ENCODE measurements at places on chromosomes 12 and 14.

DNA sequence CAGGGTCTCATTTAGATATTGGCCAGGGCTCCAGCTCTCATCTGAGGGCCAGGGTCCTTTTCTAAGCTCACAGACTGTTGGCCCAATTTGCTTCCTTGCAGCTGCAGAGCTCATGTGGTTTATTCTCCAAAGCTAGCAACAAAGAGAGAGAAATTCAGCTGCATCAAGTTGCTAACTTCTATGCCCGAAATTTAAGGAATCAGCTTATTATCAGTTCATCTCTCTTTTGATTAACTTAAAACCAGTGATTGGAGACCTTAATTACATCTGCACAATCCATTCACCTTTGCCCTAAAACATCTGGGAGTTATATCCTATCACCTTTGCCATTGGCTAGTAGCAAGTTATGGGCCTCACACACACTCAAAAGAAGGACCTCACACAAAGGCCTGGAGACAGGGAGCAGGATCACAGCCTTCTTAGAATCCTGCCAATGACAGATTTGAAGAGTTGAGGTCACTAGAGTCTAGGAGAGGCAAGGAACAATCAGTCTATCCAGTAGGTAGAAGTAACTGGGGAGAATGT, 258.8 kb upstream of the GARIN6 start:
- no peak for DNase-seq

GRCh38 chr12:5432011-5432400, at the start of gene NTF3:
Gene NTF3, plus strand, starts transcription at chr12:5432108. Its CDS starts 217 bp downstream, at chr12:5432325.
- no peak for DNase-seq

- DNase-seq = no peak
These were observed 379.3 kb downstream of the NAV3 start for GRCh38 chr12:78209846-78210505.

DNA sequence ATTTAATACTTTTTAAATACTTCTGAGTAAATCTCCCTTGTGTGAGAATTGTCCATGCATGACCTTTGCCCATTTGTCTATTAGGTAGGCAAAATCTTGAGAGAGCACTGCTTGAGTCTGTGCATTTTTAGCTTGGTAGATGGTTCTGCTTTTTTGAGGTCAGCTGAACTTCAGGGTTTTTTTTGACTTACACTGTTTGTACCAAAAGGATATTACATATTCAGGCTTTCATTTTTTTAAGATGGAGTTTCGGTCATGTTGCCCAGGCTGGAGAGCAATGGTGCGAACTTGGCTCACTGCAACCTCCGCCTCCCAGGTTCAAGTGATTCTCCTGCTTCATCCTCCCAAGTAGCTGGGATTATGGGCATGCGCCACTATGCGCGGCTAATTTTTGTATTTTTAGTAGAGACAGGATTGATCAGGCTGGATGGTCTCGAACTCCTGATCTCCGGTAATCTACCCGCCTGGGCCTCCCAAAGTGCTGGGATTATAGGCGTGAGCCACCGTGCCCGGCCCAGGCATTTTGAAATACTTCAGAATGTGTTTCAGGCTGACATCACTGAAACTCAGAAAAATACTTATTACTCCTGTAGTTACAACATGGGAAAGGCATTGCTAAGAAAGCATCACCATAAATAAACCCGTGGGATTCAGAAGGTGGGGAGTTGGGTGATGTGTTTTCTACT, 11.1 kb downstream of the RASSF3 start:
- no peak for DNase-seq

DNA sequence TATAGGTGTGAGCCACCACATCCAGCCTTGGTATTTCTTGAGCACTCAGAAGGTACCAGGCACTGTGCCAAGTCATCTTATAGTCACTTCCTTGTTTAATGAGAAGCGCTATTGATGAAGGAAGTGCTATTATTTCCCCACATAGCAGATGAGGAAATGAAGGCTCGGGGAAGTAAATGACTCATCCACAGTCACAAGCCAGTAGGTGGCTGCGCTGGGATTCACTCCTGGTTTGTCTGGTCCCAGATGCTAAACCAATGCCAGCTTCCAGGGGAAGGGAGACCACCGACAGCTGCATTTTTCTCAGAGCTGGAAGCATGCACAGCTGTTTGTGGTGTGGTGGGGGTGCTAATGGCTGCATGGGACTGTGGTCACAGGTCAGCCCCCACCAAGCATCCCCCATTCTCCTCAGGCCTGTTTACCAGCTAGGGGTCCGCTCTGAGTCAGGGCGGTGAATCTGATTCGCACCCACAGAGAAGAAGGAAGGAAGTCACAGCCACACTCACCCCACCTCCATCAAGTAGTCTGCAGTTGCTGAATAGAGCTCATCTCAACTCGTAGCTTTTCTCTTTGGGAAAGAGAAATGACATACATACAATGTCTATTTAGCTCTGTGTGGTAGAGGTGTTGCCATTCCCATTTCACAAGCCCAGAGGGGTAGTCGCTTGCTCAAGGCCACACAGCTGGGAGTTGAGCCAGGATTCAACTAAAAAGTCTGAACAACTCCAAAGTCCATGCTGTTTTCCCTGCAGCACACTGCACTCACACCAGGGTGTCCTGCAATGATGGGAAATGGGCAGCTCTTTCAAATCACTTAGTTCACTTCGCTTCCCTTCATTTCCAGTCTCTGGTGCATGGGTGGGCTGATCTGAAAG, 6.3 kb upstream of the LTBP2 start:
- DNase-seq = no peak

DNA sequence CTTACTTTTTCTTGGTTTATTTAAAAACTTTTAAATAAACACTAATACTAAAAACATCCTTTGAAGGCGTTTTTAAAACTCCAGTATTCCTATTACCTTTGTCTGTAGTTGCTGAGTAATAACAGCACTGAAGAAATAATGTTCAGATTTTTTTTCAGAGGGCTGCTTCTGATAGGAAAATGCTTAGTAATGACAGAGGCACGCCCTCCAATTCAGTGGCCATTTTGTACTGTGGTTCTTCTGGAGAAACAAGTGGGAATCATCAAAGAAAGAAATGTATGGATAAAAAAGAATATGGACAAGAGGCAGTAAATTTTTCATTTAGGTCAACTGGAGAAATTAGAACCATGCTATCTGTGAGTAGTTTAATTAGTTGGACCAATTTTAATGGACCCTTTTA, 13.6 kb downstream of the VEZT start:
- no peak for DNase-seq

- DNase-seq = no peak
These were observed 16.9 kb upstream of the PPP4R4 start for GRCh38 chr14:94157197-94157596.

- no peak for DNase-seq
These were observed 30.1 kb downstream of the CDKL1 start for GRCh38 chr14:50366589-50366988.

- DNase-seq = no peak
These were observed 670.6 kb downstream of the SLC16A7 start for GRCh38 chr12:60266381-60266852.

DNA sequence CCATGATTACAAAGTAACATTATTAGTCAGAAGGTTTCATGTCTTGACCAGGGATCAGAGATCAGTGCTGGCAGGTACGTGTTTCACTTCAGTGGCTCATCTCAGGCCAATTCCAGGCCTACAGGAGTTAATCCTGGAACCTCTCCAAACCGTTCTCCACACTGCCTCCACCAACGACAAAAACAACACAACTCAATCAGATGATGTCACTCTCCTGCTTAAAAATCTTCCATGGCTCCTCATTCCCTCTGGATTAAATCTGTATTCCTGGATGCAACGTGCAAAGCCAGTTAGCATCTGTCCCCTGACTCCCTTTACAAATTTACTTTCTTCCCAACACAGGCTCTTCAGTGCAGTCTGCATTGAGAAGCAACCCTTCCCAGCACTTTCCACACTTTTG, 34.3 kb upstream of the TXNRD1 start:
- DNase-seq = no peak

DNA sequence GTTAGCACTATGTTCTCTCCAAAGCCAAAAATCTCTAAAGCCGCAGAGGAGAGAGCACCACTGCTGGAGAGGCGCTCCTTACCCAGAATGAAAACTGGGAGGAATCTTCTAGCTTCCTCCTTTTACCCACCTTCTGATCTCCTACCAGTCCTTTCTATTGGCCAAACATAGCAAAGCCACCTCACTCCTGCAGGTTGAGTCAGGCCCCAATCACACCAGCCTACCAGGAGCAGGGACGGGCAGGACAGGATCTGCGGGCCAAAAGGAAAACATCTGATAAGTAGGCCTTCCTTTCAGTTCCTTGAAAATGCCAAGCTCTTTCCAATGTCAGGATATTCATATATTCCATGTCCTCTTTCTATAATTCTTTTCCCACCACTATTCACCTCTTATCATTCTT, 197.7 kb upstream of the CNOT2 start:
- no peak for DNase-seq

DNA sequence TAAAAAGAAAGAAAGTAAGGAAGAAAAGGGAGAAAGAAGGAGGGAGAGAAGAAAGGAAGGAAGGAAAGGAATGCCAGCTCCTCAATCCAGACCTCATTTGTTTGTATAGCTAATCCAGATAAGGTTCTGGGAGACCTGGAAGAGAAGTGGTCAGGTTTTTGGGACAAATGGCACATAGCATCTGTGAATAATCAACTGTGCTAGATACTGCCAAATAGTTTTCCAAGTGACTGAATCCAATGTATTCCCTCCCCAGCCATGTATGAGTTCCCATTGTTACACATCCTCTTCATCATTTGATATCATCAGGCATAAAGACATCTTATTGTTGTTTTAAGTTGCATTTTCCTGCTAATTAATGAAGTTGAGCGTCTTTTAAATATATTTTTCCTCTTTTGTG, 18.6 kb upstream of the PTGR2 start:
- DNase-seq = no peak

- DNase-seq = no peak
These were observed 4.2 kb downstream of the GSTZ1 start for GRCh38 chr14:77324816-77325745.

DNA sequence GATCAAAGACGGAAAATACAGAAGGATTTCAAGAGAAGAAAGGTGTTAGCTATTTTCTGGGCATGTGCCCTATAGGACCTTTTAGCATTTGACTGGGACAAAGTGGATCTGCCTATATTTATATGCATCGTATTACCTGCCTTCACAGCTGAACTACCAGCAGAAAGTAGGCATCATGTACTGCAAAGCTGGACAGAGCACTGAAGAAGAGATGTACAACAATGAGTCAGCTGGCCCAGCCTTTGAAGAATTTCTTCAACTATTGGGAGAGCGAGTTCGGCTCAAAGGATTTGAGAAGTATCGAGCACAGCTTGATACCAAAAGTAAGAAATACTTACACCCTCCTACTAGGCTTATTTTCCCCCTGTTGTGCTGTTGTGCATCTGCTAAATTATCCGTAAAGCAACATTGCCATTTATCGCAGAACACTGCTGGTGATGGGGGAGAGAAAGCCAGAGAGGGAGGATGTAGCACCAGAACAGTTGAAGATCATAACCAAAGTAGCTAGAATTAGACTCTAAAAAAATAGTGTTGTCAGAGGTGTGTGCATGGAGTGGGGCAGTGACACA, 282.0 kb upstream of the RGS6 start:
- DNase-seq = no peak

GRCh38 chr12:77575376-77575919, 255.2 kb upstream of the NAV3 start:
- no peak for DNase-seq

GRCh38 chr14:106874350-106874749, 1348.0 kb downstream of the TMEM121 start:
- no peak for DNase-seq

DNA sequence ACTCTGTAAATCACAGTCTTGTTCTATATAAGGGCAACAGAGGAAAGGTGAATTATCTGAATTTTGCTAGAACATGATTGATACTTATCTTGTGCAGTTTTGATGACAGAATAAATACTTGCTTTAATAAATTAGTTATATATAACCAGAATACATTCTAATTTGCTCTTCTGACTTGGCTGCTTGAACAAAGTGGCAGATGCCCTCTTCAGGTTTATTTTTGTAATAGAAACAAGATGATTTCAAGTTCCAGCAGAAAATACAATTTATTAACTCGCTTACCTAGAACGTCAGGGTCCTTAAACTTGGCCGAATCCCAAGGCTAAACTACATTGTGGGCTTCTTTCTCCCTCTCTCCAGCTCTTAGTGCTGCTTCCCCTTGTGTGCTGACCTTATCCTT, 57.6 kb upstream of the SSTR1 start:
- no peak for DNase-seq

- DNase-seq = no peak
These were observed 149.4 kb downstream of the SNAPC1 start for GRCh38 chr14:61911574-61911973.

- no peak for DNase-seq
These were observed 7.2 kb upstream of the NAA30 start for GRCh38 chr14:57383125-57383745.

GRCh38 chr14:88952901-88953300, 128.4 kb downstream of the TTC8 start:
- no peak for DNase-seq

DNA sequence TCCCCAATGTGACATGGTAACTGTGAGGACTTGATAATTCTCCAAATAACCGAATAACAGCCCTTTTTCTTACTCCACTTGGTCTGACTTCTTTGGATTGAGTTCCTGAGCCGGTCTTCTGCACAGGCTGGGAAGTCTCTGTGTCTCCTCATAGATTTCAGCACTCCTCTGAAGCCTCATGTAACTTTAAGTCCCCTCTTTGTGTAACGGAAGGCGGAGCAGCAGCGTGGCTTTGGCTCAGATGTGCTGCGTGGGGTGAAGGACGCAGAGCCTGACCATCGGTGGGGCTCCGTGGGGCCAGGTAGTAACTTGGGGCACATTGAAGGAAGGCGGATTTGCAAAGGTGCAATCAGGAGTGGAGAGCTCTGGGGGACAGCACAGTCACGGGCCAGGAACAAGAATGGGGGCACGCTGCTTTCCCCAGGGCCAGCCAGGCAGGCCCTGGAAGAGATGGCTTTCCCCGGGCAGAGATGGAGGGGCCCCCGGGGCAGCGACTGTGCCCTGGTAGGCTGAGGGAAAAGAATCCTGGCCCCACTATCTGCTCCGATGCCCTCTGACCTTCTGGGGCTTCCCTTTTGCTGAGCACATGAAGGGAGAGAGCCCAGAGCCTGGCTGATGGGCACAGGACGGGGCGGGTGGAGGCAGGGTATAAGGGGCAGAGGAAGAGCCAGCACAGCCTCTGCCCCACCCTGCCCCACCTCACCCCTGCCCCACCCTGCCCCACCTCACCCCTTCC, 56.9 kb downstream of the ADGRD1 start:
- DNase-seq = no peak

DNA sequence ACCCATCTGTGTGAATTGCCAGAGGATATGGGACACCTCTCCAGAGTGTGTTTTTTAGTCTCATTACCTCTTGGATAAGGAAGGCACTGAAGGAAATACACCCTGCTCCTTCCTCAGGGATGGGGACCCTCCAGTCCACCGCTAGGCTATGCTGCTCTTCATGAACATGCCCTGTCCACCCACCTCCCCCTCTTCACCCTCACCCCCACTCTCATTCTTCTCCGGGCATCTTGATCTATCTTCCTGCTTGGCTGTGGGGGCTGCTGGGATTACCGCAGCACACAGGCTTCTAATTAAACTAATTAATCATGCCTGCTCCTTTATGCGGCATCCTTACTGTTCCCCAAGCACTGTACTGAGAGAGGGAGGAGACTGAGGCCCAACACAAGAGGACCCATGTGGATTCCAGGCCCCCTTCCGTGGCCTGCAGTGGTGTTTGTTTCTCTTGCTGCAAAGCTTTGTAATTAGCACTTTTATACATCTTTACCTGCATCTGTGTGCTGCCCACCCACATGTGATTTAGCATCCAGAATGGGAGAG, 7.6 kb upstream of the PDE1B start:
- no peak for DNase-seq

GRCh38 chr14:51807356-51807755, 53.1 kb upstream of the GNG2 start:
- DNase-seq = no peak

Measured in iPS DF 6.9 (cell line).